ENCODE measurements at places on chromosomes 3 and 15.

- no peak for DNase-seq
Measured at GRCh38 chr15:25407950-25408349, 30.9 kb downstream of the UBE3A start.

DNA sequence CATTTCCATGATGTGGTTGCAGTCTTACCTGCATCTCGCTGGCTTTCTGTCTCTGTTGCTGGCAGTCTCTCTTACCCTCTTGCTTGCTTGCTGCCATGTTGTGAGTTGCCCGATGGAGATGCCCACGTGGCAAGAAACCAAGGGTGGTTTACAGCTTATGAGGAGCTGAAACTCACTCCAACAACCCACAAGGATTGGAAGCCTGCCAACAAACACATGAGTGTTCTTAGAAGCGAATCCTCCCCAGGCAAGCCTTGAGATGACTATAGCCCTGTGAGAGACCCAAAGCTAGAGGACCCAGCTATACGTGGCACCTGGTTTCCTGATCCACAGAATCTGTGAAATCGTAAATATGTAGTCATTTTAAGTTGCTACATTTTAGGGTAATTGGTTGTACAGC lies 490.9 kb upstream of the ADAMTS9 start:
- no peak for DNase-seq

DNA sequence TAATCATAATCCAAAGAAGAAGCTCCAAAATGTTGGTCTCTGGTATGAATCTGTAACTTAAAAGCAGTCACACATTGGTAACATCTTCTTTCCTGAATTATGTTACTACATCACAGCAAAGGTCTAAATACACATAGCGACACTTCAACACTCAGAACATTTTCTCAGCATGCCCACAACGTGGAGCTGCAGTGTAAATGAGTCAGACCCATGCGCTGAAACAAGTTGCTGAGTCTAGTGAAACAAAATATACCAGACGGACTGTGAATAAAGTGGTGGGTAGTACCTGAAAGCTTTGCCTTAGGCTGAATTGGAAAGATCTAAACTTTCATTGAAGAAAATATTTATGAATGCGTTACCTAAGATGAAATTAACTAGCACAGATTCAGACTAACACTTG lies 33.2 kb upstream of the GOLGA8B start:
- DNase-seq, result no peak

GRCh38 chr3:27978440-27978839 lies 256.3 kb upstream of the EOMES start:
- DNase-seq, result no peak

DNA sequence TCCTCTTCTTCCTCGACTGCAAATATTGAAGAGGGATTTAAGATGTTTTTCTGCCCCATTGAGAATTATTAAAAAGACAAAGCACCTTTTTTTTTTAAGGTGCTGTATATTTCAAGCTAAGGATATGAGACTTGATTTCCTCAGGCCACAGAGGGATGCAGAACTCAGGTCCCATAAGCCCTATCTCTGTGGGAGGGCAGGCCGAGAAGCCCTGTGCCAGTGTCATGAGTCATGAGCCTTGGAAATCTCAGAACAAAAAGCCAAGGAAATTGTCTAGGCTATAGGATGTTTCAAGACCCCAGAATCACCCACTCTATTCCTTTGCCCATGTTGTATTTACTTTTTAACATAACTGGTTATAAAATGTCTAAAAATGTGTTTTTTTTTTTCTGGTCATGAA lies 7.3 kb downstream of the ESYT3 start:
- DNase-seq, result no peak

DNA sequence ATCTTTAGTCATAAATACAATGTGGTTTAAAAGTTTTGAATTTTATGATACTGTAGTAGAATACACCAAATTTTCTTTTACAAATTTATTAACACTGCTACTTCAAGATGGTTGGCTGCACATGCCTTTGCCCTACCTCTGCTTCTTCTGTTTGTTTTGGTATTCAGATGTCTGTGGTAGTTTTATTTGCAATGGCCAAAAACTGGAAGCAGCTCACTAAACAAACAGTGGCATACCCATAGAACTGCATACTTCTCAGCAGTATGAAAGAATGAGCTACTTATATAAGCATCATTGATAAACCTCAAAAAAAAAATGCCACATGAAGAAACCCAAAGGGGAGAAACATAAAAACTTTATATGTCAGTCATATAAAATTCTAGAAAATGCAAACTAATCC lies 19.5 kb downstream of the ARIH2 start:
- DNase-seq, result no peak

DNA sequence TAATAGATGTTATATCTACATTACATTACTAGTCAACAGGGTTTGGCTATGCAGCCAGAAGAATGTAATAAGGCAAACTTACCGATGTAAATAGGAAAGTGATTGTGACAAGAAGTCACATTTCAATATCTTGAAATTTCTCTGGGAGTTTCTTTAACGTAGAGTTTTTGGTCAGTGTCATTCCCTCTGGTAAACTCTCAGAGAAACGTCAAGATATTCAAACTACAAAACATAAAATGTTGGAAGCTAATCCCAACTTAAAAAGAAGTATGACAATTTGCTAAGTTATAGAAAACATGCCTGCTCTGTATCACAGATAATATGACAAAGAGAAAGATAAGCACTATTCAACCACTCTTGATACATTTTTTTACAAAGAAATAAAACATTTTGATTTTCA lies 111.2 kb upstream of the PRICKLE2 start:
- no peak for DNase-seq

DNA sequence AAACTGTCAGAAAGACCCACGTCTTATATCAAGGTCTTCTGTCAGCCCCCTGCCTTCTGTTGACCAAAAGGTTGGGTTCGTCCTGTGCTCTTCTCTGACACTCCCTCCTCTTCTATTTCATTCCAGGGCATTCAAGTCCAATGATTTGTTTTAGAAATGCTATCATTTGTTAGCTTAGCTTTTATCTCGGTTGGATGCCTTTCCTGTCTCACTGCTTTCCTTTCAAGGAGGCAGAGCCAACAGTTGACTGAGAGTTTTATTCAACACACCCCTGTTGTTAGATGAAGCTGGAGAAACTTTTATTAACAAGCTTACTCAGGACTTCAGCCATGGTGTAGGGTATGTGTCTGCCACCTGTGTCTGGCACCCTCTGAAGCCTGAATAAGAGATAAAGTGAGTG lies 112.0 kb upstream of the SLC7A14 start:
- DNase-seq, result no peak

GRCh38 chr3:140727886-140728285 lies 50.0 kb downstream of the TRIM42 start:
- no peak for DNase-seq

GRCh38 chr3:194243172-194243837 lies 107.4 kb downstream of the HES1 start:
- no peak for DNase-seq

DNA sequence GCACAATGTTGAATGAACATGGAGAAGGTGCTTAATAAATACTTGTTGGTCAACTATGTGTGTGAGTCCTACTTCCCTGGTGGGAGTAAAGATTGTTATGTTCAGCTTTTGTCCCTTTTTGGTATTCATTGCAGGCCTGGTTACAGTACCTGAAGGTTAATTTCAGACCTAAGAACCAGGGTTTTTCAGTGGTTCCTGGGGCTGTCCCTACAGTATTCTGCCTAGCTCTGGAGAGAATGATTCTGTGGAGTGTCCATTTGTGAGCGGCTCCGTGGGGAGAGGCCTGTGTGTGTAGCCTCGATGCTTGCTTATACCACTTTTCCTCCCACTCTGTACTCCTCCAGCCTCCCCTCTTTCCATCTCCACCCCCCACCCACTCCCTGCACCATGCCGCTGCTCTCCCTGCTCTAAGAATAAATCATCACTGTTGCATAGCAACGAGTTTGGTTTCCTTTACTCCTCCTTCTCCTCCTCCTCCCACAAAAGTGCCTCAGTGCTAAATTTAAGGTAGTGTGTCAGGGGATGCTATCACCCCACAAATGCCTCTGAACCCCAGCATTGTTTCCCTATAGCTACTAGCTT lies 150.6 kb upstream of the ROPN1 start:
- DNase-seq, result no peak

- DNase-seq, result no peak
Measured at GRCh38 chr3:11300970-11301369, 28.8 kb downstream of the ATG7 start.

GRCh38 chr3:88000853-88001252 lies 58.0 kb downstream of the CGGBP1 start:
- DNase-seq, result no peak

GRCh38 chr15:67340630-67341029 lies 86.0 kb downstream of the IQCH start:
- no peak for DNase-seq

DNA sequence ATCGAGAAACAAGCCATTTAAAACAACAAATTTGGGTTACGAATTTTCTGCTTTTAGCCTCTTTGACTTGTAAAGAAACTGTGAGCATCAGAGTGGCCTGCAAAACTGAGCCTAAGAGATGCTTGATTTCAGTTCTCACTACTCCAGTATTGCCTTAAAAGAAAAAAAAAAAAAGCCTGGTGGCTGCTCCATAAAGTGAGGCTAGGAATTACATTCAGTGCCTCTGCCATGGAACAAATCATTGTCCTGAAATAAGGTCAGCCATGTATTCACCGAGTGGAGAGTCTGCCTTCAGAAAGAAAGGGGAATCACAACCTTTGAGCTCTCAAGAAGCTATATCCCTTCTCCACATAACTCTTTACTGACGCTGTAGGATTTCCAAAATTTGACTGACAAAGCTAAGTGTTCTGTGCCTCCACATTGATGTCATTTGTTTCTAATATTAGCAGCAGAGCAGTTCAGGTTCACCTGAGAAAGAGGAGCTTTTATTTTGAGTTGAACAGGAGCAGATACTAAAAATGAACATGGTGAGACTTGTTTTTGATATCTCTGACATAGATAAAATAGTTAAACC lies 137.3 kb downstream of the SSR3 start:
- no peak for DNase-seq

DNA sequence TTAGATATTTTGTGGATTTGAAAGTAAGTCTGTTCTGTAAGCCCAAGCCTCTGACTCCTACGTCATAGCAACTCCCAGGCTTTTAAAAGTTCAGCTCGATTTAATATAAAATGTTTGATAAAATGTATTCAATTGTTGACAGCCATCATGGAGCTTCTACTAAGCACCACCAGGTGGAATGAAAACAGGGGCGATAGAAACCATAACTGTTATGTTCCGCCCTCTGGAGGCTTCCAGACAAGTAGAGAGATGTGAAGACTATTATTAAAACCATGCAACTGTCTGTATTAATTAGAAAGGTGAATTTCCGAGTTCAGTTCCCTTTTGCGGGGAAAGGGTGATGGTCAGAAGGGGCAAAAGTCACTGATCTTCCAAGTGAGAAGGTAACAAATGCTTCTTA lies 292.2 kb downstream of the NR2F2 start:
- no peak for DNase-seq

GRCh38 chr3:174208161-174208560 lies 651.0 kb upstream of the NAALADL2 start:
- DNase-seq, result no peak

DNA sequence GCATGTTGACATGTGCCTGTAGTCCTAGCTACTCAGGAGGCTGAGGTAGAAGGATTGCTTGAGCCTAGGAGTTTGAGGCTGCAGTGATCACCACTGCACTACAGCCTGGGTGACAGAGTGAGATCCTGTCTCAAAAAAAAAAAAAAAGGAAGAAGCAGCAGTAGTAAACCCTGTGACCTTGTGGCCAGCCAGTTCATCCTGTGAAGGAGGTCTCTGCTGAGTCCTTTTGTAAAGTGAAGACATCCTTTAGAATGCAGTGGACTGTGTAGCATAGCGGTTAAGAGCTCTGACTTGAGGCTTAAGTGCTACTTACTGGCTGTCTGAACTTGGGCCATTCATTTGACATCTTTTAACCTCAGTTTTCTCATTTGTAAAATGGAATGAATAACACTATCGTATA lies 8.3 kb downstream of the EXOSC7 start:
- DNase-seq, result no peak

DNA sequence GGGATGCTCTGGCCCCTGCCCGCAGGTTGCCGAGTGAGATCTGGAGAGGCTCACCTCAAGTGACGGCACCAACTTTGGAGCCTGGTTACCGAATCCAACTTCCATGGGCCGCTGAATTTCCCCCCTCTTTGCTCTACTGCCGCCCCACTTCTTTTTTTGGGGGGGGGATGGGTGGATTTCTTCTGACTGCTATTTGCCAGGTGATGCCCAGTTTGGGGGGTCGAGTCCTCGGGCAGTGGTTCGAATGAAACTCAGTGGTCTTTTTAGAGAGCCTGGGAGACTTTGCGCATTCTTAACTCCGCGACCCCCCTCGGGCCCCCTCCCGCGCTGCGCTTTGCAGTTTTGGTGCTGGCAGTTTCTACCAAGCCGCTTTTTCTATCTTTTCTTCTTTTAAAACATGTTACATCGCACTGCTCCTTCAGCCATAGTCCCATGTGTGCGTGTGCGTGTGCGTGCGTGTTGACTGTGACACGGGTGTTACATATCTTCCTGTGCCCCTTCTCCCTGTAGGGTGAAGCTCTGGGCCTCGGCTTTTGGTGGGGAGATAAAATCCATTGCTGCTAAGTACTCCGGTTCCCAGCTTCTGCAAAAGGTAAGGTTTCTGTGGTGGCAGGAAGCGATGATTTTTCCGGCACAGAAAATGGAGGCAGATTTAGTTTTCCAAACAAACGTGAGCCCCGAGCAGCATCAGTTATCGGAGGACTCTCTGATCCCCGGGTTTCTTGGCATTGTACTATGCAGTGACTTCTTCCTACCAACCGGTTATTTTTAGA lies 837 bp downstream of the CACNA2D3 start:
- DNase-seq, result no peak

DNA sequence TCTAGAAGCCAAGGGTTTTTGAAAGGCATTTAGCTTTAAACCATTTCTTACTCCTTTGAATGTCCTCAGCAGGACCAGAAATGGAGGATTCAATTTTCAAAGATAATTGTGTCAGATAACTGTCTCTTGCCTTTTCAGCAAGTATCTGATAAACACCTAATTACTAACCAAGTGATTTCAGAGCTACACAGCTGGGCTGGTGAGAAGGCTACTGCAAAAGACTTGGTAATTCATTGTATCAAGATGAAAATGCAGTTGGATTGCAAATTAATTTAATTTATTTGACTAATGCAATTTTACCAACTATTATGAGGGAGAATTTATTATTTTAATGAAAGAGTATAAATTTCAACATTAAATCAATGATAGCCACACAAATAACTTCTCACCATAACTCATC lies 165.4 kb downstream of the ROBO1 start:
- no peak for DNase-seq

DNA sequence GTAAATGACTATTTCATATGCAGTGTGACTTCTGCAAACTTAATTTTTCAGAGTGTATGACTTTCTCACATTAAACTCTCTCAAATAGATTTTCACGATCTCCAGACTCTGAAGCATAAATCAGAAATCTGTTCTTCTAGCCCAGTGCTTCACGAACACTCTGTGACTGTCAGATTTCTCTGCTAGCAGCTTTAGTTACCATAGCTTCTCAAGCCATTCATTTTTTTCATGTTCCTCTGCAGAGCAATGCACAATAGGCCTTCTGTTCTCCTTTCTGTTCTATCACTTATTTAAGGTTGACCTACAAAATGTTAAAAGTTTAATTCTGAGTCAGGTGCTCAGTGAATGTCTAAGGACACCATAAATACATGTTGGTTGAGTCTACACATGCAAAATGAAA lies 1102.2 kb downstream of the TUSC7 start:
- DNase-seq, result no peak

Data from activated gamma-delta T cell treated with Interleukin-2 at 50 U/mL for 16 hours (primary cell).